Osteocyte (in vitro differentiated cells): ENCODE measurements at places on chromosomes 12 and 14.
A peak's percentile ranks its signal among the peaks of the same experiment; 100 is the strongest.

DNA sequence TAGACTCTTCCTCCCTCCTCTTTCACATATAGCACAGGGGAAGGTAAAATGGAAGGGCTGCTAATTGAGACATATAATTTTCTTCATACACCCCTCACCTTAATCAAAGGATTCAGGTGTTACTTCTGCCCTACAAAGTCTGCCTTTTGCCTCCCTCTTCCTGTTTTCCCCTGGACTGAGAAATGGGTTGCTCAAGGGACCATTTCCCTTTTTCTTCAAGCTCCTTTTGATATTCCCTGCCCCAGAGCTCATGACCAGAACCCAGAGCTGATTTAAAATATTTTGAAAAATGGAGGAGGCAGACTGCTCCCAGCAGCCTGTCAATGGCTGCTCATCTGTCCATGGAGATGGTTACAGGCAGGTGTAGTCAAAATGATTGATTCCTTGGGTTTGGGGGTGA is 6.3 kb upstream of the PIP4K2C start:
- DNase-seq: no peak

DNA sequence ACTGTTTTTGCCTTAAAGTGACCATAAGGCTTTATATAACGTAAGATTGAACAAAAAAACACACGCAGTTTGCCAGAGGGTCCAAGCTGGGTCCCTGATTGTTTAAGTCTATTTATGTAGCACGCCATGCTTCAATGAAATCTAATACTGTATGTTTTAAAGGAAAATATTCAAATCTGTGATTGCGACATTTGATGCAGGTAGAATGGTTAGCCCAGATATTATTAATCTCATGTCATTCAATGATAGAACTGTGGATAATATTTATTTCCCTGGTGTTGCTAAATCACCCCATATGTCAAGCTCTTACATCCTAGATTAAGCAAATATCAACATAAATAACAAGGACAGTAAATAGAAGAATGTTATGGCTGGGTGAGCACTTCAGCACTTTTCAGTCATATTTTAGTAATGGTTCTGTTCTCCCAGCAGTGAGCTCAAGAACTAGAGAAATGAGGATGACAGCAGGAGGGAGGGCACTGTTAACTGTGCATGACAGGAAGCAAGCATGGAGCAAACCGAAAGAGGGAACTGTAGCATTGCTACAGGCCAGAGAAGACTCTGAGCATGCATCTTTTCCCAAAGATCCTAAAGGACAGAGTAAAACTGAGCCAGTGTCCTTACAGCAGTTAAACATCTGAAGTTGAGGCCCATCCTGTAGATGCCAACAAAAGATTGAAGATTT is 465.7 kb upstream of the MGAT4C start:
- no peak for DNase-seq

DNA sequence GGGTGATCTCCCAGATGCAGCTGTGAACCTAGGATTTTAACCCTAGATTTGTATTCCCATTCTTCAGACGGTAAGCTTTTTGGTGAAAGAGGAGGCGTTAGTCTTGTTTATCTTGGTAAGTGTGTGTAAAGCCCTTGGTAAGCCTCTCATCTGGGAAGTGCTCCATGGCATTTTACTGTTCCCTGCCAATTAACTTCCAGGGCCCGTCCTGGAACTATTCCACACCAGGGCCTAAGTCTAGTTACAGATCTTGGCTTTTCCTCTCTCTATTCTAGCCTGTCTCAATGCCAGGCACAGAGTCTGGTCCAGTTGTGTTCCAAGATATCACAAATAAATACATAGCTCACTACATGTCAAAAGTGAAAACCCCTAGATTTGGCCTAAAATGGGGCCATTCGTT is 42.4 kb downstream of the YEATS4 start:
- no peak for DNase-seq

GRCh38 chr14:23379366-23380196 is 2.7 kb downstream of the CMTM5 start:
- no peak for DNase-seq

GRCh38 chr12:54560374-54560858 is 11.0 kb downstream of the PDE1B start:
- no peak for DNase-seq

DNA sequence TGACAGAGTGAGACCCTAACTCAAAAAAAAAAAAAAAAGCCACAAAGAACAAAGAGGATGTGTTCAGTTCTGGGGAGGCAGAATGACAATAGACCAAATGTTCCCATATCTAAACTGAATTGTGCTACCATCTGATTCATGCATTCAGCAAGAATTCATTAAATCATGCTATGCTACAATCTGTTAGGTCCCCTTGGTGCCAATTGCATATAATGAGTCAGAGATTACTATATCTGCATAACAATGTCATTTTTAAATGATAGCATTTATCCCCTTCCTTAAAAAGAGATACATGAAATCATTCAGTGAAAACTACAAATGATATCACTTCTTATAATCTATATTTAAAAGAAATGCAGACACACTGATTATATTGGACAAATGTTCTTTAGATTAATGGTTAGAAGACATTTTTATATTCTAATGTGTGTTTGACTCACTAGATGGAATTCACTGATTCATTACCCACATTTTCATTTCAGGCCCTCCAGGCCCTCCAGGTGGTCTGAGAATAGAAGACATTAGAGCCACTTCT is 207.6 kb upstream of the PDZRN4 start:
- no peak for DNase-seq

GRCh38 chr12:45388545-45388944 is 172.7 kb downstream of the ANO6 start:
- DNase-seq: no peak

DNA sequence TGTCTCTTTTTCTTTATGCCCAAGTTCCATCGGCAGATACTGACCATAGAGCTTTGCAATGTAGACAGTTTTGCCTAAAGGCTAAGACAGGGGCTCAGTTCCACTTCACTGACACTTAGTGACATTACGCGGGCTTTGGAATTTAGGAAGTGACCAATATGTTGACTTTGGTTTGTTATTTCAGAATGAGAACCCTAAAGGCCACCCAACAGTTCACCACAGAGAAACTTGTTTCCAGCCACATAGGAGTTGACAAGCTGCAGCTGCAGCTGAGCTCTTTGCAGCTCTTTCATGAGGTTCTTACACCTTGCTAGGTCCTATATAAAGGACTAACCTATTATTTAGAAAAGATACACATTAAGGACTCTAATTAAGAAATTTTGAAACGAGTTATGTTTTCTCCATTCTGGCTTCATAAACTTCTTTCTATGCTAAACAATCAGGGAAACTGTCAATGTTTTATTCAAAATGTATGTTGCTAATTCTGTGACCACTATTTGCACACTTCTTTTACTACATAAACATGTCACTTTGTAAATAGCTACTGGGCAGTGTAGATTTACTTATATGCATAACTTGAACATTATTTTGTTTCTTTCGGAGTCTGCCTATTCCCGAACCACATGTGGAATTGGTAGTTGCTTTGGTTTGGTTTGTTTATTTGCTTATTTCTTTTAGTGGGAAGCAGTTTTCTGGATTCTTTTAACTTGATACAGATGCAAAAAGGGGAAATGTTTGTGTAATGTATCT is 18.5 kb upstream of the KLRD1 start:
- no peak for DNase-seq

GRCh38 chr12:90245391-90245790 is 536.8 kb upstream of the ATP2B1 start:
- DNase-seq: no peak

DNA sequence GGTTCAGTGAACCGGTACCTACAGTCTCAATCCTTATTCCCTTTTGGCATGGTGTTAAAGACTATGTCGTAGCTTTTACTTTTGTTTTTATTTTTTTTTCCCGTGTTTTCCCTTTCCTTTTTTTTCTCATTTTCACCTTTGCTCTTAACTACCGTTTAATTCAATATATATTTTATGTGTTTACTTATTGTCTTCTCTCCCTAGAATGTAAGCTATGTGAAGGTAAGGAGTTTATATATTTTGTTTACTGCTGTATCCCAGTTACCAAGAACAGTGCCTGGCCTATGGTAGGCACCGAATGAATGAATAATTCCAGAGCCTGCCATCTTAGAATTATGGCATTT is 261 bp upstream of the MLH3 start:
- no peak for DNase-seq

- no peak for DNase-seq
Observed at GRCh38 chr12:111932241-111932640, 80.7 kb downstream of the TMEM116 start.

GRCh38 chr12:123942238-123942653 is 30.4 kb downstream of the CCDC92 start:
- no peak for DNase-seq

GRCh38 chr12:54428050-54429013 is 9.3 kb upstream of the ITGA5 start:
- DNase-seq: no peak

DNA sequence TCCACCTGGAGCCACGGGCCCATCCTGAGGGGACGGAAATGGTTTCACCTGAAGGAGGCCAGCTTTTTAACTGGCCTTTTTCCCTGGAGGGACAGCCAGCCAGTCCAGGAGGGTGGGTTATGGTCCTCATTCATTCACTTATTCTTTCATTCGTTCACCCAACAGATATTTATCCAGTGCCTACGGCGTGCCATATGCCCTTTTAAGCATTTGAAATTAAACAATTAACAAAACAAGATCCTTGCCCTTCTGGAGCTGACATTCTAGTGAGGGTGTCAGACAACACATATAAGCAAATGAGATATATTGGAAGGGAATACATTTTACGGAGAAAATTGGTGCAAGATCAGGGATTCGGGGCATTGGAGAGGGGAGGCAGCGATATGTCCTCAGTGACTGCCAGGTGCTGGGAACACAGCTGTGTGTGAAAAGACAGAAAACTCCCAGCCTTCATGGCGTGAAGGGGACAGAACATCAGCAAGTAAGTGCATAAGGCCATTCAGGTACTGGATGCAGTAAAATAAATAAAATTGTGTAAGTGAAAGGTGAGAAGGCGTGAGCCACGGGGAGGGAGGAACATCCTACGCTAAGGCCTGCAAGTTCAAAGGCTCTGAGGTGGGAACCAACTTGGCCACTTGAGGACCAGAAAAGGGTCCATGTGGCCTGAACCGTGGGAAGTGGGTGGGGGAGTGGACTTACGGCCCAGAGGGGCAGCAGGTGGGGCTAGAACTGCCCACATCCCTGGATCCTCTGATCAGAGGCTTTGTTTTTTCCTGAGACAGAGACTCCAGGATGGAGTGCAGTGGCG is 684 bp upstream of the ABCB9 start:
- DNase-seq: no peak

- DNase-seq: no peak
Observed at GRCh38 chr12:11941606-11942337, 129.0 kb upstream of the BCL2L14 start.

- DNase-seq: no peak
Observed at GRCh38 chr14:103891667-103892215, 36.5 kb upstream of the TDRD9 start.

GRCh38 chr14:103185051-103186029 is 62.1 kb downstream of the TNFAIP2 start:
- DNase-seq: no peak

DNA sequence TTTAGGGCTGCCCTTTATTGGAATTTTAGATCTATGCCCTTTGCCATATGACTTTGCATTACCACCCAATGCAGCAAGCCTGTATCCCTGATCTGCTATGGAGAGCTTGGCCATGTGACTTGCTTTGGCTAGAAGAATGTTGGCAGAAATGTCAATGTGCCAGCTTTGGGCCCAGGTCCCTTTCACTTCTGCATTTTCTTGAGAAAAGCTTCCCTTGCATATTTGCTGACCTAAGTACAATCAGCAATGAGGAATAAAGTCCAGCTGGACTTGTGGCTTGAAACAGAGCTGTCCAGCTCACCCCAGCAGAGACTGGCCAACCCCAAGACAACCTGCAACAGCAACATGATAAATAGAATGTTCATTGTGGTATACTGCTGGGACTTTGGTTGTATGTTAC is 135.9 kb downstream of the PAH start:
- no peak for DNase-seq

GRCh38 chr12:26514364-26514763 is 318.6 kb downstream of the ITPR2 start:
- DNase-seq: no peak

- no peak for DNase-seq
Observed at GRCh38 chr12:119412811-119413794, 78.6 kb downstream of the CCDC60 start.

DNA sequence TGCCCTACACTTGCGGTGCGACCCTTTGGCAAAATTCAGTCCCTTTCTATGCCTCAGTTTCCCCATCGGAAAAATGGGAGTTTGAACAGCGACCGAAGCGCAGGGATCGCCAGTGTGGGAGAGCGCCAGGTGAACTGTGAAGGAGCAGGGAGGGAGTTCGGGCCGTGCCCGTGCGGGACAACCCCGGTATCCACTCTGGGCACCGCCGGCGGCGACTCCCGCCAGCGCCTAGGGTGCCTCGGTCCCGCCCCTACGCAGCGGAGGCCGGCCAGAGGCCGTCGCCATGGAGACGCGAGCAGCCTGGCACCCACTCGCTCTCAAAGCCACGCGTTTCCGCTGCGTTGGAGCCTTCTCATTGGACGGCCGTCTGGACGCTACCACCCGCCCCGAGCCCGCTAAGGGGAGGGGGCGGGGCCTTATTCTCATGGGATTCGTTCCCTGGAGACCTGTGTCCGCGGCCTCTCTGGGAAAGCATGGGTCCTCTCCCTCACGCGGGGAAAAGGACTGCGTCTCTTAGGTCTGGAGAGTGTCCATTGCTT is 729 bp upstream of the MLEC start:
- DNase-seq: peak; percentile 98

- DNase-seq: no peak
Observed at GRCh38 chr12:29562110-29562804, 64.8 kb upstream of the OVCH1 start.

- DNase-seq: no peak
Observed at GRCh38 chr12:80715713-80716249, 931 bp upstream of the MYF5 start.

DNA sequence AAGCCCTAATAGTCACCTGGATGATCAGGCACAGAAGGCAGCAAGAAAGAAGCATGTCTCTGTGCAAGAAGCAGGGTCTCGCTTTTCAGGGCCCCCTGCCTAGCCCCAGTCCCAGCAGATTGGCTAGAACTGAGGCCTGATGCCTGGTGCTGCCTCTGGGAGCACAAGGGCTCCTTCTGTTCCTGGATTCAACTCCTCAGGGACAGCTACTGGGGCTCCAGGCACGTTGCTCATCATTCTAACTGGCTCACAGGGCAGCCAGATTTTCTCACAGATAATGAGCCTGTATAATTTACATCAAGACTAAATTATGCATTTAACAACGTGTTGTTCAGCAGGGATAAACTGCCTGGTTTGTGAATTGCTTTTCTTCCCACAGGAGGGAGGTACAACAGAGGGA is 106.5 kb upstream of the PLXNC1 start:
- no peak for DNase-seq

DNA sequence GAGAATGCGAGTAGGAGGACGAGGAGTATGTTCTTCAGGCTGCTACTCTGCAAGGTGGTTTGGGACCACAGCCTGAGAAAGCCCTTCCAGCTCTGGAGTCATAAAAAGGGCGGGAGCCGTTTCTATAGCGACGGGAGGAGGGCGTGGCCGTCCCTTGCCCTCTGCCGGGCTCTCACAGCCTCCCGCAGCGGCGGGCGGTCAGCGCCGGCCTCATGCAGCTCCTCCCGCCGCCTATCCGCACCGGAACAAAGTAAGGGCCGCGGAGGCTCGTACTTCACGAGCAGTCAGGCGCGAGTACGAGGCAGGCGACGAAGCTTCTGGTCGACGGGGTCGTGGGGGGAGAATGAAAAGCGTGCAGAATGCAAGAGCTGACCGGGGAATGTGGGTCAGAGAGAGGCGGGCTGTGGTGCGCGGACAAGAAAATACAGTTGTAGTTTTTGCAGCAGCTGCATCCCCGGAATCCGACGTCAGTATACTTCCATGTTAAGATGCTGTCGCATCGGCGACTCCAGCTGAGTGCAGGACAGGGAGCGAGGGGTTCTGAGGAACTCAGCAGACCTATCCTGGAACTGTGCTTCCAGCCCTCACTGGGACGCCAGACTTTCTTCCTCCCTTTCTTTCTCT is at the start of gene DYRK4:
Gene DYRK4, plus strand, starts transcription at position 175 of the 624 bp plus-strand sequence. Its CDS starts 38 bp downstream, at position 213.
- peak; percentile 91 for DNase-seq
